ENCODE measurements at places on chromosomes 2 and 18.

GRCh38 chr18:9750606-9751304, 42.7 kb downstream of the RAB31 start:
- no peak for DNase-seq

DNA sequence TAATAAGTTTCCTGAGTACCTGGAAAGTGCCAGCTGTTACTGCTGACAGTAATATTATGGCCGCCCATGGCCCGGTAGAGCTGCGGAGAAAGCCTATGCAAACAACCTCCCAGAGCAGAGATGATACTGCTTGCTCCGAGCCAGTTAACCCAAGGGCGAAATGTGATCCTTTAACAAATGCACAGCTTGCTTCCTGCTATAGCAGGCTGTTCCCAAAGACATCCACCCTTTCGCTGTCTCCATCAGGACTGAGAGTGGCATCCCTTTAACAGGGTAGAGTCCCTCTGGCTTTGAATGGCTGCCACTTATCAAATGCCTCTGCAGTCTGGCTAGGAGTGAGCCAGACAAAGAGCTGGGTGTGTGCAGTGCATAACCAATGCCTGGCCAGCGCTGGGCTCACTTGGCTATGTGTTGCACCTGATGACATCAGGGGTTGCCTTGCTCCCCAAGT, 69.7 kb upstream of the DAPL1 start:
- DNase-seq, result no peak

GRCh38 chr18:38619129-38619528, 1053.5 kb upstream of the CELF4 start:
- no peak for DNase-seq

- DNase-seq, result no peak
These were observed 221.6 kb downstream of the RBM43 start for GRCh38 chr2:151040039-151040438.

GRCh38 chr2:236728916-236729670, 159.5 kb downstream of the ACKR3 start:
- DNase-seq, result no peak

DNA sequence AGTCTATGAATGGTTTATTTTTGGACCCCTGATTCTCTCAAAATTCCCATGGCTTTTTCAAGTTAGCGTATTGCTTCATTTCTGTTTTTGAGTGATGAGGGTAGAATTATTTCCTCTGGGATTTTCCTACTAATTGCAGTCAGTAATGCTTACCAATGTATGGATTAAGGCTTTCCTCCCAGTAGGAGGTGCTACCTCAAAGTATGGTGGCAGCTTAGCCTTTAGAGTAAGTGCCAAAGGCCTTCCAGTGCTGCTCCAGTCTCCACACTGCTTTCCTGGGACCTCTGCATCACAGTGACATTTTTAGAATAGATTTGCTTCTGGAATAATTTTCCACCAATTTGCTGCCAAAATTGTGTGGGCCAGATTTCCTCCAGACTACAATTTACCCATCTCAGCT, 16.2 kb upstream of the SSB start:
- DNase-seq, result no peak

DNA sequence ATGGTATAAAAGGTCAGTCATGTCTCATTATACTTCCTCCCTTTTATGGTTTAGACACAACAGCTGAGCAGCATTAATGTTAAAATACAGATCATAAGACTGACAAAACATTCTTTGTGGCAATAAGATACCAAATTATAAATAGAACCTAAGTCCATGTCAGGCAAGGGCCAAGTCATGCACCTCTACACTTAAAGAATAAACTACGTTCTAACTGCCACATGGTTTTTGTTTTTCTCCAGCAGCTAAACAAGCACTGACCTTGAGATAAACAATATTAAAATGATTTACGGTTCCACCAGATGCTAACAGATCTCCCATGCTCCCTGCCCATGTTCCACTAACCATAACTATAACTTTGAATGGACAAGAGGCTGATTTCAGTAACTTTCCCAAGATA, 368.6 kb upstream of the TFPI start:
- DNase-seq, result no peak

DNA sequence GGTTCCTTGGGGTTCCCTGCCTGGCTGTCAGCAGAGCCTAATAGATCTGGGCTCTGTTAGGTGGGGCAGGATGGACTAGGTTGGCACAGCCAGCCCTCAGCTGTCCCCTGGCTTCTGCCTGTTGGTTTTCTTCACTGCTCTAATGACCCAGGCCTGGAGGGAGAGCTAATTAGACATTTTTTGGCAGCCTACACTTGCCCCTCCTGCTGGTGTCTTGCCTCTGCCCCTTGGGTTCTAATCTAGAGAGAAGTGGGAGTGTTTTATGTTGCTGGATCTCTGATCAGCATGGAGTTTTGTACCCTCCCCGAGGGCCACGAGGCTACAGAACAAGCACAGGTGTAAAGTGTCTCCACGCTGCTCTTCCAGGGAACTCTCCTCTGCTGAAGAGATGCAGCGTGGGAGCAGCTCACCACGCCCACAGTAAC, 199.4 kb upstream of the RASGRP3 start:
- DNase-seq, result no peak

- DNase-seq, result no peak
These were observed 31.1 kb downstream of the PSME4 start for GRCh38 chr2:53939656-53940055.

GRCh38 chr2:220814441-220814840, 757.7 kb downstream of the EPHA4 start:
- DNase-seq, result no peak

GRCh38 chr2:85647823-85648526, 20.0 kb downstream of the SFTPB start:
- DNase-seq, result no peak

GRCh38 chr2:240839152-240840143, 19.4 kb upstream of the KIF1A start:
- no peak for DNase-seq

GRCh38 chr2:138212434-138212833, 248.2 kb downstream of the HNMT start:
- DNase-seq, result no peak

- DNase-seq, result no peak
These were observed 6.4 kb upstream of the TGFA start for GRCh38 chr2:70560040-70560439.

- no peak for DNase-seq
These were observed 185.5 kb upstream of the ZSWIM2 start for GRCh38 chr2:187034434-187034833.

DNA sequence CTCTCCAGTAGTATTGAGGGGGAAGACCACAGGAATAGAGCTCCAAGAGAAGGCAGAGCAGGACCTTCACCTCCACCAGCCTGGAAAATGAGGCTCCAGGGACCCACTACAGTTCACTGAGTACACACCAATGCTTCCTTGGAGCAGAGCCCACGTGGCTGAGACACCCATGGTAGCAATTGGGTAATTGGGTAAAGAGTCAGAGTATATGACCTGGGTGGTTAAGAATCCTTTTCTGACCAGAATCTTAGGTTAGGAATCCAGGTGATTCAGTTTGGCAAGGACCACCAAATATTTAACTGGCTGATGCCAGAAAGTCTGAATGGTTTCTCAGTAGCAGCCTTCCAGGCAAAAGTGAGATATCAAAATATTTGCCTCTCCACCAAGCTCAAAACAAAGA, 107.7 kb downstream of the MDH1 start:
- no peak for DNase-seq

DNA sequence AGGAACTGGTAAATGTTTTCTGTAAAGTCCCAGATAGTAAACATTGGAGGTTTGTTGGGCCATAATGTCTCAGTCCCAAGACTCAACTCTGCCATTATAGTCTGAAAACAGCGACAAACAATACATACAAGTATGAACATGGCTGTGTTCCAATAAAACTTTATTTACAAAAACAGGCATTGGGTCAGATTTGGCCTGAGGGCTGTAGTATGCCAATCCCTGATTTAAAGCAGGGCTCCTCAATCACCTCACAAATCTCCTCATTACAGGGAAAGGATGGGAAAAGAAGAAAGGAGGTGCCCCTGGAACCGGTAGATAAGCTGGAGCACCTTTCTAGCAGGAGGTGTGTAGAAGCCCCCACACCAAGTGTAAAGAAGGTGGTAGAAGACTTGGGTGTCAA, 48.9 kb upstream of the UPP2 start:
- DNase-seq, result no peak

DNA sequence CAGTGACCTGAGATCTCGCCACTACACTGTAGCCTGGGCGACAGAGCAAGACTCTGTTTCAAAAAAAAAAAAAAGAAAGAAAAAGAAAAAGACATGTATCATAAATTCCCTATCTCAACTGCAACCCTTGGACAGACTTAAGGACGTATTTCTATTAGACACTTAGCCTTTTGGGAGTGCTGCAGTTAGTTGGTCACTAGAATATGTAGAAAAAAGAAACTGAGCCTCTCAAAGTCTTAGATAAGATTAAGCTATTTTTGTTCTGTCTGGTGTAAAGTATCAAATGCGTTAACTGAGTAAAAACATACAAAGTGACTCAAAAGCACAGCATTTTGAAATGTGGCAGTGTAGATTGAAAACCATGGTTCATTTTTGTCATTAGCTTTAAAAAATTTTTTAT, 7.3 kb downstream of the NBEAL1 start:
- DNase-seq, result peak; percentile 42

GRCh38 chr18:3283253-3283863, 21.4 kb downstream of the MYL12B start:
- no peak for DNase-seq

GRCh38 chr2:216082117-216082711, 495 bp downstream of the TMEM169 start:
- no peak for DNase-seq

DNA sequence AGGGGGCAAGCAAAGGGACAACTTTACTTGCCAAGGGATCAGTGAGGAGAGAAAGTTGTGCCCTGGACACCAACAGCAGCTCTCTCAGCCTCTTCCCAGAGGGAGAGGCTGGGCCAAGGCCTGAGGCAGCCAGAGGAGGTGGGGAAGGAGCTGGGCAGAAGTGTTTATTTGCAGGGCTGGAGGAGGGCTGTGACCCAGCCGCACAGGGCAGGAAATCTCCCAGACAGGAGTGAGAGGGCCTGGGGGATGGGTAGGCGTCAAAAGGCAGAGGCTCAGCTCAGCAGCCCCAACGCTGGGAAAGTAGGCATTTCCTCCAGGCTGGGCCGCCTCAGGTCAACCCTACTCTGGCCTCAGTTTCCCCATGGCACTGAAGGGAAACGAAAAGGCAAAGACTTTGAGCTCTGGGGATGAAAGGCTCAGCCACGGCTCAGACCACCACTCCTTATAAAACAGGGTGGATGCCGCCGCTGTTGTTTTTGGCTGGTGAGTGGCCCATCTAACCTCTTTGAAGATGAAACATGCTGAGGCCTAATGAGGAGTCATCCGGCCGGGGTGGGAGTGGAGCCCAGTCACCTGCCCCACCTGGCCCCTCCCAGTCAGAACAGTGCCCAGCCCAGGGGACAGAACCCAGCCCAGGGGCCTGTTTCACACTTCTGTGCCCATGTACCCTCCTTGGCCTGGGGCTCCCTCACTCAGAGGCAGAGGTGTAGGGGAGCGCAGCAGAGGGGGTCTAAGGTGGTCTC, 21.9 kb upstream of the SEMA4C start:
- DNase-seq, result no peak

DNA sequence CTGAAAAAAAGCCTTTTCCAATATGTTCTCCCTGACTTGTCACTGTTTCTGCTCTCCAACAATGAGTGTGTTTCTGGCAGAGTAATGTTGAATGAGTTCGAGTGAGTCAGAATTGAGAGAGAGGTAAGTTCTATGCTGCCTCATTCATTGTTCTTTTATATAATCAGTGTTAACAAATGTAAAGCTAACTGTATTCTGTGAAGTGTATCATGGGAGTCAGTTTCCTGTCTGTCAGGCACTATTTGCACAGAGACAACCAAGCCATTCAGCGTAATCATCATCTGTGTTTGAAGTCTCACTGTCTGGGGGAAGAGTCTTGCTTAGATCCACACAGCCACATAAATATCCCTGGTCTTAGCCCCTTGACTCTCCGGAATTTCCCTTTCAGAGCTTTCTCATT, 22.0 kb upstream of the UPP2 start:
- DNase-seq, result peak; percentile 42

GRCh38 chr2:1010415-1010930, 59.8 kb downstream of the SNTG2 start:
- DNase-seq, result no peak

DNA sequence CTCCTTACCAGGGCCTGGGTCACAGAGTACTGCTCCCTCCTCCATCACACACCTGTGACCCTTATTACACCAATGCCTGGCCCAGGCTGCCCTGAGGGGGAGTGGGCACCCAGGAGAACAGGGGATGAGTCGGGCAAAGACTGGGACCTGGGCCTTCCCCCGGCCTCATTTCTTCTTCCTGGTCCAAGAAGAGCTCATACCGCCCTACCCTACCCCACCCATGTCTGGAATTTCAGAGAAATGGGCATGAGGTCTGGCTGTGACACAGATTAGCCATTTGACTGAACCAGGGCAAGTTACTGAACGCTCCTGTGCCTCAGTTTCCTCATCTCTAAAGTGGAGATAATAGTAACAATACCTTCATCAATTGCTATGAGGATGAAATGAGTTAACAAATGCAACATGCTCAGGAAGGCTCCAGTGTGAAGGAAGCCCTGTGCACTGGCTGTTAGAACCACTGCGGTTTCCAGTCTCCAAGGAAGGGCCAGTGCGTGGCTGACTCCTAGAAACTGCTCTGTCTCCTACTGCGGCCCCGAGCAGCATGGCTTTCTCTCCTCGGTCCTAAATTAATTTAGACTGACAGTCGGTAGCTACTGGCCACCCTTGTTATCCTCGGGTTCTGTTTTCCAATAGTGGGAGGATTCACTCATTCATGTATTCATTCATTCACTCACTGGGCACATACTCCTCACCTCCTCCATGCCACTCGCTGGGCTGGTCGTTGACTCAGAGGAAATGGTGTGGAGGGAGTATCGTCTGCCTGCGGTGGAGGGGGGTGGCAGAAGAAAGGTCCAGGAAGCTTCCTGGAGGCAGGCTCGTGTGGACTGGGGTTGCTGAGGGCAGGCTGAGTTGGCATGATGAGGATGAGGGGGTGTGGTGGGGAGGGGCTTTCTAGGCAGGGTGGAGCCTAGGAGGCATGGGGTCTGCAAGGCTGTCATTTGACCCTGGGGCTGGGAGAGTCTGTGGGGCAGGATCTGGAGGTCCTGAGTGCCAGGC, 175.6 kb downstream of the GLI2 start:
- DNase-seq, result peak; percentile 33

- DNase-seq, result no peak
These were observed 155.0 kb downstream of the EIPR1 start for GRCh38 chr2:3222636-3223035.

GRCh38 chr2:156319811-156320485, 12.6 kb downstream of the NR4A2 start:
- peak; percentile 17 for DNase-seq

Data from fibroblast of the aortic adventitia (primary cell).